ENCODE measurements at places on chromosomes 6 and 20.

DNA sequence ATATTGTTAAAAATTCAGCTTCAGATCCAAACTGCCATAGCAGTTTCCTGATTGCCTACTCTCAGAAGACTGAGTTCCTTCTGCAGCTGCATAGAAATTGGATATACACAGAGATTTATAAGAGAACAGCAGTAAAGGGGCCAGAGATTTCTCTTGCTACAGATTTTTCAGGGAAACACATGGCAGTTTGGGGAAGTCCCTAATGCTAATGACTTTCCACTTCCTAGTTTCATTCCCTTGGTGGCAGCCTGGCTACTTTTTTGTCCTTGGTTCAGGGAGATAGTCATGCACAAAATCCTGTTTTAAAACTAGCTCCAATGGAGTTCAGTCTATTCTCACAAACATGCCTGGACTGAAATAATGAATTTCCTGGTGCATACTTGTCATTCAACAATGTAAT, 125.3 kb upstream of the PLCB4 start:
- DNase-seq, result no peak

DNA sequence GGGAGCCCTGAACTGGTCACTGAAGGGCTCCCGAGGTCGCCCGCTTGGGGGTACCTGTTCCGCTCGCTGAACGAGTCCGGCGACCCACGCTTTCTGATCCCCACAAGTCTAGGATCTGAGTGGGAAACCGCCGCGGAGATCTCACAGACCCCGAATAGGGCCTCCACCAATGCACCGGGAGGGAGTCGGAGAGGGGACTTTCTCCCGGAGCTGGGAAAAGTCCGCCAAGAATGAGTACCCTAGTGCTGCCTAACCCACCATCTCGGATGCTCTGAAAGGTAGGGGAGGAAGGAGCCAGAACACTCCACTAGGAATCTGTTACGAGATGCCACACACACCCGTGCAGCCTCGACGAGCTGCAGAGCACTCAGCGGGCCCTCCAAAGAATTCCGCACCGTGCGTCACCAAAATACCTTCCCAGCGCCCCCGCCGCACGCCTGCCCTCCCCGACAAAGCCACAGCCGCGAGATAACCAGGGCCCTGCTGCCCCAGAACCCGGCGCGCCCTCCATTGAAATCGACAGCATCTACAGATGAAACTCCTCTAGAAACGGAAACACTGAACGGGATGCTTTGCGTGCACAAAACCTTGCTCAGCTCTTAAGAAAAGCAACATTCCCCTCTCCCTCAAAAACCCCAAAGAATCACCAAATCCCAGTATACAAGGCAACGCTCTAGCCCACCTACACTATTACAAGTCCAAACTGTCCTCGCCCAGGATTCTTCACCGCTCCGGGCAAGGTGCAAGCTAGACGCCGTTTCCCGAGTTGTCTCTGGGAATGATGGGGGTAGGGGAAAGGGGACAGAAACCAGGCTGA, 686 bp downstream of the COL12A1 start:
- DNase-seq, result no peak

- DNase-seq, result no peak
These were observed 2.9 kb upstream of the MYLK2 start for GRCh38 chr20:31816221-31816620.

DNA sequence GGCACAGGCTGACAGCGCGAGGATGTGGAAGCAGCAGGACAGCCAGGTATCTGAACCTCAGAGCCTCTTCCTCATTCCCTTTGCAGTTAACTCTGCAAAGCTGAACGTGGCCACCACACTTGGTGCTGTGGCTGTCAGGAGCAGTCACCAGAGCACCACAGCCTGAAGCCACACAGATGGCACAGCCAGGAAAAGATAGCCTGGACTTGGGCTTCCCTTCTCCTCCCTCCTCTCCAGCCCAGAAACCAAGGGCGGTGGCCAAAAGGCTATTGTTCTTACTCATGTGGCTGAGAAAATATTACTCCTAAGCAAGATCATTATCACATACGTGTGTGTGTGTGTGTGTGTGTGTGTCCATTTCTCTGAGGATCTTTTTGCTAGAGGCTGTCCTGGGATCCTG, 39.8 kb downstream of the CD164 start:
- DNase-seq, result no peak

GRCh38 chr20:61982191-61982950, 83.3 kb downstream of the TAF4 start:
- DNase-seq, result no peak

DNA sequence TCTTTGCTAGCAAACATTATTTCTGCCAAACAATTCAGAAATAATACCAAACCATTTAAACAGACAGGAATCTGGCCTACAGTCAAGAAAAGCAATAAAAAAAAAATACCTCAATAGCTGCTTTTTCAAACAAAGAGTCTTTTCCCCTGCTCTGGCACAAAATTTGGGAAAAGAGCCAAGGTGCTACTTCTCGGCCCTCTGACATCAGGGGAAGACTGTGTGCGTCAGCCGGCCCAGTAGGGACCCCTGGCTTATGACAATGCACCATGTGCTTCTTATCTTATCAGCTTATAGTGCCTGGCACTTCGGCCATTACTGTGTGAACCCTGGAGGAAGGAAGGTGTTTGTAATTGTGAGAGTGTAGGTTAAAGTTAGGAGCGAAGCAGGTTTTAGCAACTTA, 89.4 kb downstream of the PDE10A start:
- no peak for DNase-seq

GRCh38 chr20:3082955-3083952, 1.3 kb downstream of the AVP start:
- no peak for DNase-seq

- no peak for DNase-seq
These were observed 262.1 kb downstream of the HACE1 start for GRCh38 chr6:104597541-104598050.

DNA sequence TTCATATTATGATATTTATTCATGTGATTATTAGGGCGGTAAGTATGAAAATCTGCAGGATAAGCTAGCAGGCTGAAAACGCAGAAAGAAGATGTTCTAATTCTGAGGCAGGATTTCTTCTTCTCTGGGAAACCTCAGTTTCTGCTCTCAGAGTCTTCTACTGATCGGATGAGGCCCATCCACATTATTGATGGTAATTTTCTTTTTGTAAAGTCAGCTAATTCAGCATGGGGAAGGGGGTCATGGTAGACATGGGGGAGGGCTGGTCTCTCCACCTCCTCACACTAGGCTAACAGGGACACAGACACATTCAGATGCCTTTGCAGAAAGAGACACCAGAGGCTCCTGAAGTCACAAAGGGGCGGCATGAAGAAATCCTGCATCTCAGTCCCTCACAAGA, 21.7 kb upstream of the MICA start:
- no peak for DNase-seq

DNA sequence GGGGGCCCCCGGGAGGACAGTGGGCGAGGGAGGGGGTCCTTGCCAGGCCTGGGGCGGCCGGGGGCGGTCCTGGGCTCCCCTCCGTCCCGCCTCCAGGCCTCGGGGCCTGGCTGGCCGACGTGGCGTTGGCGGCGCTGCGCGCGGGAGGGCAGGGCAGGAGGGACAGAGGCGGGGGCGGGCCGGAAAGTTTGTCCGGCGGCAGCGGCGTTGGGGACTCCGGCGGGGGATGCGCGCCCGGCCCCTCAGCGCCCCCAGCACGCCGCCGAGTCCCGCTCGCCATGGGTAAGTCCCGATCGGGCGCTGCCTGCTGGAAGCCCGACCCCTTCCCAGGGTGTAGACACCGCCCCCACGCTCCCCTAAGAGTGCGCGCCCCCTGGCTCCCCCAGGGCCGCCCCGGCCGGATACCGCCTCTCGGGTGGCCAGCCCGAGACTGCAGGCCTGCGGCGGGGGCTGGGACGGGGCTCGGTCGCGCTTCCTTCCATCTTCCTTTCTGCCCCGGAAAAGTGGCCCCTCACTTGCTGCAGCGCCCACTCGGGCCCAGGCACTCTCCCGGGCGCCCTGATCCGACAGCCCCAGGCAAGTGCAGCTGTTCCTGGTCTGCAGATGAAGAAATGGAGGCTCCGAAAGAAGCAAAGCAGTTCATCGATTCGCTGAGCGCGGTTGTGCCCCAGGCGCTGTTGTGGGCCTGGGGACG, at the start of gene SLC2A10:
TSS of gene SLC2A10 (plus strand) at position 191 of the 694 bp plus-strand sequence. CDS start at position 279, 88 bp downstream.
- DNase-seq, result no peak

DNA sequence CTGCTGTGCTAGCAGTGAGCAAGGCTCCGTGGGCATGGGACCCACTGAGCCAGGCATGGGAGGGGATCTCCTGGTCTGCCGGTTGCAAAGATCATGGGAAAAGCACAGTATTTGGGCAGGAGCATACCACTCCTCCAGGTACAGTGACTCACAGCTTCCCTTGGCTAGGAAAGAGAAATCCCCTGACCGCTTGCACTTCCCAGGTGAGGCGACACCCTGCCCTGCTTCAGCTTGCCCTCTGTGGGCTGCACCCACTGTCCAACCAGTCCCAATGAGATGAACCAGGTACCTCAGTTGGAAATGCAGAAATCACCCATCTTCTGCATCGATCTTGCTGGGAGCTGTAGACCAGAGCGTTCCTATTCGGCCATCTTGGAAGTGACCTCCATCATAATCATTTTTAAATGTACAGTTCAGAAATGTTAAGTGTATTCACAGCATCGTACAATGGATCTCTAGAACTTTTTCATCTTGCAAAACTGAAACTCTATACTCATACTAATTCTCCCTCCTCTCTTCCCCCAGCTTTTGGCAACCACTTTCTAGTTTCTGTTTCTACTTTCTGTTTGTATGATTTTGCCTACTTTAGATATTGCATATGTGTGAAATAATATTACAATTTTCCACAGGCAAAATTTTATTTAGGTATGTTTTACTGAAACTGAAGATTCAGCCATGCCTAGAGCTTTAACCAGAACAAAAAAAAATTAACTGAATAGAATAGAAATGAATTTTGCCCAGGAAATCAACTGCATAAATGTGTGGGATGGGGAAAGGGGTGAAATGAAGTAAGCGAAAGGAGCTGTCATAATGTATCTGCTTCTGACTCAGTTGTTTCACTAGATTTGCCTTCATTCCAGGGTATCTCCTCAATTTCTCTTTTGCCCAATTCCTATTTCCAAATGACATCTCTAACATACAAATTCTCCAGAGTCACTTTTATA, 100.0 kb downstream of the RWDD2A start:
- no peak for DNase-seq

DNA sequence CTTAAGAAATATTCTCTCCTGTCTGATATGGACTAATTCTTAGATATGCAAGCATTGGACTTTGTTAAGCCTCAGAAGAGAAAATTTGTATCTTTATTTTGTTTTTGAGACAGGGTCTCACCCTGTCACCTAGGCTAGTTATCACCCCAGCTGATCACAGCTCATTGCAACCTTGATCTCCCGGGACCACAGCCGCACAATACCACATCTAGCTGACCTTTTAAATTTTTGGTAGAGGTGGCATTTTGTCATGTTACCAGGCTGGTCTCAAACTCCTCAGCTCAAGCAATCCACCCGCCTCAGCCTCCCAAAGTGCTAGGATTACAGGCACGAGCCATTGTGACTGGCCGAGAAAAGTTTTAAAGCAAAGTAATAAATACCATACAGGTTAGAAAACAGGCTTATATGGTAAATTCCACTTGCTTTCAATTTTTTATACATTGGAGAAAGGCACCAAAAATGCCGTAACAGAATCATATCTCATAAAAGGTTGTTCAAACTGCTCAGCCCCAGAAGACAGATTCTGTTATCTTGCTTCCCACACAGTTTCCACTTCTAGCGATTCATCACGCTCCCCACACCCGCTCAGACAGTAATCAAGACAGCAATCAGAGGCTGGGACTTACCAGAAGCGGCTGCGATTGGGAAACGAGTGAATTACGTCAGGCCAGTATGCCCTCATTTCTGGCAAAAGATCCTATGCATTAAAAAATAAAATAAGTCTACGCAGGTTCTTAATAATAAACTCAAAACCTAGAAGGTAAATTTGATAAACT, 13.8 kb downstream of the RNASET2 start:
- no peak for DNase-seq

- peak; percentile 65 for DNase-seq
These were observed 1.4 kb downstream of the NPBWR2 start for GRCh38 chr20:64105846-64106434.

DNA sequence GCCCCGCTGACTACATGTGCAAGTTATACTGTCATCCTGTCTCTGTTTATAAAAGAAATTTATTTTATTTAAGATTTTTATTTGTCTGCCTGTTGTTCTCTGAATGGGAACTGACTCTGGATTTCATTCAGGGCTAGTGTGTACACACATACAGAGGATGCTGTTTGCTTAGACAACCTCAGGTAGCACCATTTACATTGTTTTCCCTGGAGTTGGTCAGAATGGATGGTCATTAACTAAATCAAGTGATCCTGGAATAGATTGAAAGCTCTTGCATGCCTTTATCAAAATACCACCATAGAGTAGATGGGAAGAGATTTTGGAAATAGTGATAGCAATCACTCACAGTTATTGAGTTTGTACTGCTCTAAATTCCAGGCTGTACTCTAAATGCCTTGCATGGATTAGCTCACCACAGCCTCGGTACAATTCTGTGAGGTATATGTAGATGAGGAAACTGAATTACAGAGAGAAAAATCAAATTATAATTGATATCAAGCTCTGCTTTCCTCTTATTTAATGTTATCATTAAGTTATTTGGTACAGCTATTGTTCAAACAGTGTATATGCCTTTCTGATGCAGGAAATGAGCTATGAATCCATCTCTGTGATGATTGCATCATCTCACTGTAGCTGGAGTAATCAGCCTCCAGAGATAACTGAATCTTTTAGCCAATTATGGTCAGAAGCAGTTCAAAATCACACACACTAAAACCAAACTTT, 51.9 kb downstream of the RNF217 start:
- DNase-seq, result no peak

DNA sequence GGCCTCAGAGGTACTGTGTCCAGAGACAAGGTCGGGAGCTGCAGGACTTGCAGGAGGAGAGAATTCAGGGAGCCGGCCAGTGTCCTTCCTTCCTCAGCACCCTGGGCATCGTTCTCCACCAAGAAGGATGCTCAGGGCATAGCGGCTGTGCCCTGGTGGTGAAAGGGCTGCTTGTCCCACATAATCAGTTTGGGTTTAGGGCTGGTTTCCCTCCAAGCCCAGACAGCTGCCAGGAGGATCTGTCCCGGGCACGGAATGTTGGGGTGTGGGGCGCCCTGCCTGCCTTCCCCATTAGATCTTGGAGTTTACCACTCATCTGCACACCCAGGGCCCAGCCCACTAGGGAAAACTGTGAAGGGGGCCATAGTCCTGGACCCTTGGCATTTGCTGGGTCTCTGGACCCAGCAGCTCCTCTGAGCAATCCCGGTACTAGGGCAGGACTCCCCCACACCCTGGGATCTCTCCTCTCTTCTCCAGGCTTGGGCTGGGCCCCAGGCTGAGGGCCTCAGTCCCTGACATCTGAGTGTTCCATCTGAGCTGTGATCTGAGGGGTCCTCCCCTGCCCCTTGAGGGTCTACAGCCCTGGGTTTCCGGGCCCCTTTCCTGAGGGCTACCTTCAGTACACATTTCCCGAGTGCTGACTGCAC, 18.6 kb upstream of the SPDEF start:
- peak; percentile 57 for DNase-seq

GRCh38 chr6:170504479-170504878, 48.6 kb downstream of the PSMB1 start:
- no peak for DNase-seq
